Globus pallidus (tissue), 1 donor: ENCODE measurements at places on chromosomes 13 and 19.

- no peak for DNase-seq
Observed at GRCh38 chr19:5805462-5806132, 730 bp downstream of the NRTN start.

GRCh38 chr19:41525989-41526388 is 50.0 kb upstream of the CEACAM21 start:
- no peak for DNase-seq

GRCh38 chr13:29758531-29759114 is 91.8 kb downstream of the UBL3 start:
- DNase-seq: peak; percentile 47

- no peak for DNase-seq
Observed at GRCh38 chr19:4541114-4541805, 1.4 kb upstream of the LRG1 start.
